CD8-positive, alpha-beta memory T cell (primary cell): ENCODE measurements at places on chromosomes 5 and 9. TPM values are rescaled to one million over a fixed set of nuclear protein-coding genes. Genes with fewer than 3 reads are reported as not detected.

DNA sequence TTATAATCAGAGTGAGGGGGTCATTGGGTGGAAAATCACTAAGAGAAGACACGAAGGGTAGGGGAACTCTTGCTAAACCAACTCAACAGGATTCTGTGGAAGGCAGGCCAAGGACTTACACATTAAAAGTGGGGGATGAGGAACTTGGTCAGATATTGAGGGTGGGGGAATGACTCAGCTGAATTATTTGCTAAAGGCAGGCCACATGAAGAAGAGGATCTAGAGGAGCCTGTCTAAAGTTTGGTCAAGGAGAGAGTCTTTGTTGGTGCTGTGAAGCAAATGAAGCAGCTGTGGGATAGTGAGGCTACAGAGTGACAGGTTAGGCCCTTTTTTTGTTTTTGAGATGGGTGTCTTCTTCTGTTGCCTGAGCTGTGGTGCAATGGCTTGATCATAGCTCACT lies 63.9 kb upstream of the SPRY4 start:
- no peak overlapping the region for H3K27ac ChIP-seq
- no peak overlapping the region for H3K4me3 ChIP-seq
- no peak for DNase-seq
- H3K36me3 ChIP-seq: no peaks in the 10 kb centered on the region

- no peak for DNase-seq
- no peak overlapping the region for H3K4me3 ChIP-seq
- H3K27me3 ChIP-seq: no peaks in the 10 kb centered on the region
- H3K27ac ChIP-seq: no peak overlapping the region
- no peaks in the 10 kb centered on the region for H3K4me1 ChIP-seq
- no peaks in the 10 kb centered on the region for H3K36me3 ChIP-seq
Measured at GRCh38 chr5:68898951-68899471, 194.8 kb upstream of the SLC30A5 start.

GRCh38 chr5:141913560-141914198 lies 10.0 kb upstream of the DELE1 start:
- no peak overlapping the region for H3K27ac ChIP-seq
- DNase-seq: no peak
- H3K4me1 ChIP-seq: peaks cover 4% of the 10 kb centered on the region
- peaks cover 19% of the 10 kb centered on the region for H3K27me3 ChIP-seq
- H3K36me3 ChIP-seq: no peaks in the 10 kb centered on the region
- H3K4me3 ChIP-seq: peak overlapping the region; percentile 26

ZNF782 gene
- 4.2 TPM for total RNA-seq

GRCh38 chr5:66410122-66410521 lies 186.1 kb upstream of the MAST4 start:
- no peaks in the 10 kb centered on the region for H3K27me3 ChIP-seq
- H3K4me3 ChIP-seq: no peak overlapping the region
- H3K27ac ChIP-seq: no peak overlapping the region
- DNase-seq: no peak
- no peaks in the 10 kb centered on the region for H3K36me3 ChIP-seq

ADAMTS2 gene
- total RNA-seq: not detected

- H3K27ac ChIP-seq: peak overlapping the region; percentile 86
- peaks cover 17% of the 10 kb centered on the region for H3K36me3 ChIP-seq
- peak overlapping the region; percentile 99 for H3K4me3 ChIP-seq
- H3K4me1 ChIP-seq: peaks cover 35% of the 10 kb centered on the region
Measured at GRCh38 chr9:33446240-33446945, 1.0 kb downstream of the AQP3 start.

RGMB gene
- 5.2 TPM for total RNA-seq

DNA sequence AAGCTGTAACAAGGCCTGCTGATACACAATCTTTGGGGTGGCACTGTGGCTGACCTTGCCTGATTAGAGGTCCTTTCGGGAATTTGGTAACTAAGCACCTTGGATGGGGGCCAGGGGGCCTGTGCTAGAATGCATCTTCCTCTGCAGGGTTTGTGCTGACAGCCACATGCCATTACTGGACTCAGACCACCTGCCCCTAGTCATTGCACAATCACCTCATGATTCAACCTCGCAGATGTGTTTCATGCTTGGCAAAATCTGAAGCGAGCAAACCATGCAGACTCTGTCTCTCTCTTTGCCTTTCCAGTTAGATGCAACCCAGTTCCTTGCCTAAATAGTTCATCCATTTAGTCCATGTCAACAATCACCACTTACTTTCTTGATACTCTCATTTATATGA lies 96.5 kb upstream of the ERCC6L2 start:
- no peak for DNase-seq
- no peaks in the 10 kb centered on the region for H3K36me3 ChIP-seq
- H3K4me3 ChIP-seq: no peak overlapping the region
- H3K27ac ChIP-seq: no peak overlapping the region

- H3K4me1 ChIP-seq: no peaks in the 10 kb centered on the region
- no peak overlapping the region for H3K4me3 ChIP-seq
- no peaks in the 10 kb centered on the region for H3K27me3 ChIP-seq
- H3K27ac ChIP-seq: no peak overlapping the region
- no peak for DNase-seq
- no peaks in the 10 kb centered on the region for H3K36me3 ChIP-seq
Measured at GRCh38 chr5:129652349-129653056, 95.4 kb upstream of the MINAR2 start.

GRCh38 chr5:135874461-135874860 lies 21.2 kb downstream of the IL9 start:
- H3K27me3 ChIP-seq: no peaks in the 10 kb centered on the region
- no peak for DNase-seq
- no peak overlapping the region for H3K27ac ChIP-seq
- no peaks in the 10 kb centered on the region for H3K4me1 ChIP-seq

SPINK4 gene
- not detected for total RNA-seq

GRCh38 chr5:139392324-139392677 lies 2.6 kb upstream of the MZB1 start:
- no peaks in the 10 kb centered on the region for H3K36me3 ChIP-seq
- H3K27ac ChIP-seq: peak overlapping the region; percentile 24
- H3K4me3 ChIP-seq: peak overlapping the region; percentile 59
- no peak for DNase-seq

PCDHGA2 gene
- total RNA-seq: 0.07 TPM

DNA sequence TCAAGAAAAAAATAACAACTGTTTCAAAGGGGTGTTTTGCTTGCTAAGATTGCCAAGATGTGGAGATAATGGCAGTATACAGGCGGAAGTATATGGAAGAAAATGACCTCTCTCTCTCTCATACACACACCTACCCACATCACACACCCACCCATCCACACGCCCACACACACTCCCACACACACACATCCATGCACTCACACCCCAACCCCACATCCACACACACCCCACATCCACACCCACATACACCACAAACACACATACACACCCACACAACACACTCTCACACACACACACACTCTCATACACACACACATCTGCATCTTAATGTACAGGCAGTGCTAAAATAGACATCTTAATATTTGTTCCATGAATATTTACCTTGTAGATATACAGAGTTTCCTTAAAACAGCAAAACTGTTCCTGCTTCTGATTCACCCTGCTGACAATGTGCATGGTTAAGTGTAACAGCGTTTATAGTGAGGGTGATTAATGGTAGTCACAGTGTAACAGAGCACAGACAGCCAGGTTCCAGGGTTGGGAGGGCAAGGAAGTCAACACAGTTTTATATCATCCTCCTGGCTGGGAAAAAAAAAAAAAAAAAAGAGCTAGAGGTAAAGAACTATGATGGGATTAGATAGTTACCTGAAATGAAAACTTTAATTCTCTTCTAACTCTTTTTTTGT lies 8.3 kb downstream of the BHMT2 start:
- no peak overlapping the region for H3K27ac ChIP-seq
- H3K27me3 ChIP-seq: no peaks in the 10 kb centered on the region
- no peaks in the 10 kb centered on the region for H3K36me3 ChIP-seq
- DNase-seq: no peak
- no peak overlapping the region for H3K4me3 ChIP-seq

ADGRD2 gene
- total RNA-seq: not detected

ECM2 gene
- total RNA-seq: not detected

- H3K4me1 ChIP-seq: peaks cover 6% of the 10 kb centered on the region
- no peak overlapping the region for H3K4me3 ChIP-seq
- H3K27ac ChIP-seq: no peak overlapping the region
Measured at GRCh38 chr9:72477930-72478518, 43.4 kb upstream of the TMC1 start.

PDE6A gene
- not detected for total RNA-seq

DNA sequence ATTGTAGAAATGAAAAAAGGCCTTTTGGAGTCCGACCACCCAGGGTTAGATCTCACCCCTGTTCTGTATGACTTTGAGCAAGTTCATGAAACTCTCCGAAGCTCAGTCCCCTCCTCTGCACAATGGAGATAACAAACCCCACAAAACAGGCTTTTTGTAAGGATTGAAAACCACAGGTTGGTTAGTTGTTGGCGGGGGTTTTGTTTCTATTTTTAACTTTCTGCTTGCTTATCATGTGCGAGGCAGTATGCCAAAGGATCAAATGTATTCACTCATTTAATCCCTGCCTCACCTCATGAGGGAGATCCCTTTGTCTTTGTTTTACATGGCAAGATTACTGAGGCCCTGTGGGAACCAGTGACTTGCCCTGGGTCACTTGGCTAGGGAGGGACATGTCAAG lies 539.1 kb downstream of the CDK5RAP2 start:
- no peak overlapping the region for H3K27ac ChIP-seq
- H3K4me3 ChIP-seq: no peak overlapping the region
- DNase-seq: no peak
- H3K27me3 ChIP-seq: no peaks in the 10 kb centered on the region

GRCh38 chr5:106258591-106259125 lies 1412.1 kb downstream of the EFNA5 start:
- no peak overlapping the region for H3K4me3 ChIP-seq
- H3K27me3 ChIP-seq: no peaks in the 10 kb centered on the region
- no peak for DNase-seq
- H3K27ac ChIP-seq: no peak overlapping the region

SARDH gene
- 1.3 TPM for total RNA-seq

- H3K4me3 ChIP-seq: peak overlapping the region; percentile 93
- H3K27ac ChIP-seq: peak overlapping the region; percentile 74
- no peak for DNase-seq
- H3K4me1 ChIP-seq: peaks cover 28% of the 10 kb centered on the region
Measured at GRCh38 chr9:71910650-71911060, 338 bp downstream of the ABHD17B start.

DNA sequence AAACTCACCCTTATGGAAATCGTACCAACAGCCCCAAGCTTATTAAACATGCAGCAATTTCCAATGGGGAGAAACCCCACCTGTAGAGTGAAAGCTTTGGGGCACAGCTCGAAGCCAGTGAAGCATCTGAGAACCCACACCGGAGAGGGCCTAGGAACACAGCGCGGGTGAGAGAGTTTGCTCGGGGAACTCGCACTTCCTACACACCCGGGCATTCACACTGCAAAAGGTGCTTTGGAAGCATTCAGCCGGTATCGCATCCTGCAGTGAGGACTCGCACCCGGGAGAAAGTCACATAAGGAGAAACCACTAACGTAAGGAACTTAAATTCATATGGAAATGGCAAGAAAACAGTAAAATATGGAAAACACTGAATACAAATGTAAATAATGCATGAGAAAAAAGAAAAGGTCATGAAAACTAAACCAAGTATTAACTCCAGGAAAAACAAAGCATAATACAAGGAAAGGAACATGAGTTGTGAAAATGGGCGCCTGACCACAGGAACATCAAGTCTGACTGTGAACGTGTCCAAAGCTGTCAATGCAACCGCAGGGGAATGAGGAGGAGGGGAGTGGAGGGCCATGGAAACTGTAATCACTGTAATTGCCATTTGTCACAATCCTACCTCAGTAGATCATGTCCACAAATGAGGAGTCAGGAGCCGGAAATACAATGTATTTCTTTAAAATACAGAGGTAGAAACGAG lies 28.7 kb downstream of the CAMSAP1 start:
- DNase-seq: no peak
- H3K27me3 ChIP-seq: no peaks in the 10 kb centered on the region
- H3K4me3 ChIP-seq: no peak overlapping the region
- no peaks in the 10 kb centered on the region for H3K36me3 ChIP-seq
- peaks cover 3% of the 10 kb centered on the region for H3K4me1 ChIP-seq

GRCh38 chr5:172502410-172502809 lies 48.1 kb upstream of the SH3PXD2B start:
- H3K4me1 ChIP-seq: no peaks in the 10 kb centered on the region
- H3K4me3 ChIP-seq: no peak overlapping the region
- H3K27ac ChIP-seq: no peak overlapping the region
- no peak for DNase-seq
- no peaks in the 10 kb centered on the region for H3K36me3 ChIP-seq
- H3K27me3 ChIP-seq: no peaks in the 10 kb centered on the region

DNA sequence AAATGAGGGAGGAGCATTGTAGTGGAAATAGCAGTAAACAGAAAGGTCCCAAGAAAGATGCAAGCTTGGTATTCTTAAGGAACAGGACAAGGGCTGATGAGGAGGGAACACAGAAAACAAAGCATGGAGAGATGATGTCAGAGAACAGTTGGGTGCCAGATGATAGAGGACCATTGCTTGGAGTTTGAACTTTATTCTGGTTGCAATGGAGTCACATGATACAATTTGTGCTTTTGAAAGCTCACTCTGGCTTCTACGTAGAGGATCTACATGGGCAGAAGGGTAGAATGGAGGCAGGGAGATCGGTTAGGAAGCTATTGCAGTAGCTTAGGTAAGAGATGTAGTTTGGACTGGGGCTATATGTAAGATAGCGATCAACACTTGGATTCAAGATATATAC lies 39.8 kb downstream of the SGTB start:
- no peak overlapping the region for H3K4me3 ChIP-seq
- H3K36me3 ChIP-seq: peaks cover 29% of the 10 kb centered on the region
- DNase-seq: no peak

DNA sequence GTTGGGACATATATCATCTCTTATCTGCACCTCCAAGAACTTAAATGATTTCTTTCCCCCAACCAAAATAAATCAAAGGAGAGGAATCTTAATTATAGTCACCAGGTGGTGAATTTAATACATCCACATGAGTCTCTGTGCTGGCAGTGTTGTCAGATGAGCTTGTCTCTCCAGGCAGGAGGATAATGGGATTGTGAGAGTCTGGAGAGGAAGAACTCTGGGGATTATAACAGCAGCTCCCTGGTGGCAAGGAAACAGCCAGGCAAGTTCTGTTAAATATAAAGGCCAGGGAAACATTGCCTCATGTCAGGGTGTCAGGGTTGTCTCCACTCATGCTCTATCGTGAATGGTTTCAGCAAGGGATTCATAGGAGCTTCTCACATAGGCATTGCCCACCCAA lies 80.8 kb downstream of the TLR4 start:
- H3K4me3 ChIP-seq: no peak overlapping the region
- H3K36me3 ChIP-seq: no peaks in the 10 kb centered on the region
- no peaks in the 10 kb centered on the region for H3K27me3 ChIP-seq

GRCh38 chr5:172497591-172498255 lies 43.4 kb upstream of the SH3PXD2B start:
- no peaks in the 10 kb centered on the region for H3K4me1 ChIP-seq
- H3K36me3 ChIP-seq: no peaks in the 10 kb centered on the region

GRCh38 chr5:135829179-135829578 lies 5.3 kb upstream of the SLC25A48 start:
- H3K4me3 ChIP-seq: no peak overlapping the region
- no peaks in the 10 kb centered on the region for H3K36me3 ChIP-seq
- DNase-seq: no peak
- H3K27me3 ChIP-seq: no peaks in the 10 kb centered on the region

ANXA2R gene
- total RNA-seq: 6.8 TPM

TTC1 gene
- total RNA-seq: 66.4 TPM

TNFAIP8 gene
- 311 TPM for total RNA-seq

- peaks cover 28% of the 10 kb centered on the region for H3K4me1 ChIP-seq
- DNase-seq: no peak
- H3K27me3 ChIP-seq: peaks cover 66% of the 10 kb centered on the region
- no peak overlapping the region for H3K27ac ChIP-seq
- H3K4me3 ChIP-seq: no peak overlapping the region
- no peaks in the 10 kb centered on the region for H3K36me3 ChIP-seq
Measured at GRCh38 chr9:93952784-93953495, 2.2 kb downstream of the BARX1 start.
